ENCODE measurements at places on chromosomes 5 and 9. TPM values are rescaled to one million over a fixed set of nuclear protein-coding genes. Genes with fewer than 3 reads are reported as not detected.

- H3K27ac ChIP-seq, result no peak overlapping the region
- DNase-seq, result no peak
- H3K4me3 ChIP-seq, result no peak overlapping the region
- H3K36me3 ChIP-seq, result no peaks in the 10 kb centered on the region
Observed at GRCh38 chr5:142683881-142684505, 1.9 kb downstream of the FGF1 start.

OBP2B gene
- 2.6 TPM for total RNA-seq

TERT gene
- not detected for total RNA-seq

C9orf43 gene
- 2.0 TPM for total RNA-seq

NR6A1 gene
- total RNA-seq, result 6.5 TPM

GRCh38 chr9:109538346-109538745 lies 40.2 kb upstream of the PTPN3 start:
- no peak for DNase-seq
- peak overlapping the region; percentile 30 for H3K4me3 ChIP-seq
- H3K27ac ChIP-seq, result peak overlapping the region; percentile 83
- peaks cover 5% of the 10 kb centered on the region for H3K27me3 ChIP-seq
- H3K4me1 ChIP-seq, result peaks cover 13% of the 10 kb centered on the region

GRCh38 chr9:124820698-124821623 lies 32.3 kb upstream of the WDR38 start:
- H3K4me3 ChIP-seq, result no peak overlapping the region
- no peak overlapping the region for H3K27ac ChIP-seq
- peaks cover 30% of the 10 kb centered on the region for H3K4me1 ChIP-seq
- H3K36me3 ChIP-seq, result no peaks in the 10 kb centered on the region

DNA sequence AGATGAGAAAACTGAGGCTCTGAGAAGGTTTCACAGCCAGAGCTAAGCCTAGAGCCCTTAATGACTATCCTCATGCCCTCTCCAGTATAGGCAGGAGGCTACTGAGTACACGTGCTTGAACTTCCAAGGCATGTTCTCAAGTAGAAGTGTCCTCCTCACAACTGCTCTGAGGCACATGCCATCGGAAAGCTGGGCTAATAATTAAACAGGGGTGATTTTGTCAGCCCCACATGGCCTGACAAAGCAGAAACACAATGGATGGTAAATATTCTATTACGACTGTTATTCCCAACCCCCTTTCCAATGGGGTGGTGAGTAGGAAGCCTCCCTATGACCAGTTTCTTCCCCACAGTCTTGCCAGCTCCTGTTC lies 34.3 kb downstream of the KCNIP1 start:
- peak; percentile 11 for DNase-seq
- no peaks in the 10 kb centered on the region for H3K36me3 ChIP-seq
- no peak overlapping the region for H3K4me3 ChIP-seq
- H3K27ac ChIP-seq, result no peak overlapping the region

DNA sequence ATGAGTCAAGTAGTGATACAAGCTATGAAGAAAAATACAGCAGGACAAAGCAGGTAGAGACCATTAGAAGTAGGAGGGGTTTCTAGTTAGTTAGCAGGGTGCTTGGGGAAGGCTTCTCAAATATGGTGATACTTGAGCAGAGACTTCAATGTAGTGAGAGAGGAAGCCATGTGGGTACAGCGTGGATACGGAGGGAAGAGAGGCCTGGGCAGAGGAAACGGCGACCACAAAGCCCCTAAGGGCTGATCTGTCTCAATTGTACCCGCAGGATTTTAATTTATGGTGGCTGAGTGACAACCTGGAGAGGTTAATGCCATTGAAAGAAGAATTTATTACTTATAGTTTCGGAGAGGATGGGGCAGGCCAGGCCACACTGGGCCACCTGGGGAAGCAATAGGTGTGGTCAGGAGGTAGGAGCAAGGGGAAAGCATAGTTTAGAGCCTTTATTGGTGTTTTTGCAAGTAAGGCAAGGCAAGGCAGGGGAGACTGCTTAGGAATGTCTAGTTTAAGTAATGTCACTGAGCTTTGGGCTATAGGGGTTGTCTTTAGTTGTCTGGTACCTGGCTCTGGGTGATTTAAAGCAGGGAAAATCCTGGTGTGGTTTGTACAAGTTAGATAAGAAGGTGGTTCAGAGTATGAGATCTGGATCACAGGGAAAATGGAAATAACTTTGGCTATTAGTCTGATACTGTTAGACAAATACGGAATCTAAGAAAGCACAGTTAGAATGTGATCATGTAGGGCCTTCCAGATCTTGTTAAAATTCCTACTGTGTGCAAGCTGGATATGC lies 42.6 kb downstream of the GCNT4 start:
- H3K4me3 ChIP-seq, result no peak overlapping the region
- no peak for DNase-seq
- H3K27ac ChIP-seq, result no peak overlapping the region

DNA sequence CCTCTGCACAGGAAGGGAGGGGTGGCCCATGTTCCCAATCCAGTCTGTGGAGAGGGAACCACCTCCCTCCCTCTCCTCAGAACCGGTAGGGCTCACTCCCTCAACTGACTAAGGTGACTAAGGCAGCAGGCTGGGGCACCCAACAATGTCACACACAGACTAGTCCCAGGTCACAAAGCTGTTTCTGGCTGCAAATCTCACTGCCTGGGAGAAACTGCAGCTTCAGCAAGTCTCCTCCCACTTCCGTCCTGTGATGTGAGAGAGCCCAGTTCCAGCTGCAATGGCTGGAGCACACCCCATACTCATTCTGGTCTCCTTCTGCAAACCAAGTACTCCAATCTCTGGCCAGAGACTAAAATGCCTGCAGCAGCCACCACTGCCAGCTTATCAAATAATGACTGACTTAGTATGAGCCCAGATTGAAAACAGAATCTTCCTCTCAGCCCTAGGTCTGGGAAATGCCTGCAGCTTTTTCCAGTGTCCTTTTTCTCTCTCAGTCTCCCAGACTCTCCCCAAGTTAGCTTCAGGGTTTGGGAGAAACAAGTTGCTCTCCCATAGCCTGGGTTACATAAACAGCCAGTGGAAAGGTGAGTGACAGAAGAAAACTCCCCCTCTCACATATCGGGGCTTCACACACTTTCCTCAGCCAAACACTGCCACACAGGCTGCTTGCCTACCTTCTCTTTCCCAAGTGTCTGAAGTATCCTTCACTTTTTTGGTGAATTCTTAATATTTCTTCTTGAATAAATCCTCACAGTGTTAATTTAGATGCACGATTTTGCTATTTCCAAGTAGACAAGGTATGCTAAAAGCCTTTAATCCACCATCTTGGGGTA lies 247.4 kb upstream of the RASA1 start:
- H3K27me3 ChIP-seq, result no peaks in the 10 kb centered on the region
- no peak overlapping the region for H3K4me3 ChIP-seq
- peaks cover 12% of the 10 kb centered on the region for H3K4me1 ChIP-seq
- H3K36me3 ChIP-seq, result no peaks in the 10 kb centered on the region

- no peaks in the 10 kb centered on the region for H3K36me3 ChIP-seq
- H3K4me1 ChIP-seq, result no peaks in the 10 kb centered on the region
- H3K4me3 ChIP-seq, result no peak overlapping the region
- no peaks in the 10 kb centered on the region for H3K27me3 ChIP-seq
- no peak for DNase-seq
Observed at GRCh38 chr9:90555351-90556057, 87.1 kb downstream of the DIRAS2 start.

GRCh38 chr9:123445116-123445515 lies 89.1 kb downstream of the CRB2 start:
- H3K4me3 ChIP-seq, result no peak overlapping the region
- DNase-seq, result peak; percentile 20
- H3K27ac ChIP-seq, result no peak overlapping the region
- H3K36me3 ChIP-seq, result peaks cover 3% of the 10 kb centered on the region
- no peaks in the 10 kb centered on the region for H3K4me1 ChIP-seq

GRCh38 chr5:646396-647201 lies 34.5 kb downstream of the CEP72 start:
- DNase-seq, result peak; percentile 70
- H3K4me1 ChIP-seq, result no peaks in the 10 kb centered on the region
- no peaks in the 10 kb centered on the region for H3K27me3 ChIP-seq
- H3K36me3 ChIP-seq, result peaks cover 40% of the 10 kb centered on the region
- H3K27ac ChIP-seq, result no peak overlapping the region

GRCh38 chr9:29981013-29981412 lies 2403.4 kb upstream of the ACO1 start:
- no peaks in the 10 kb centered on the region for H3K36me3 ChIP-seq
- no peaks in the 10 kb centered on the region for H3K27me3 ChIP-seq
- H3K4me1 ChIP-seq, result no peaks in the 10 kb centered on the region
- H3K27ac ChIP-seq, result no peak overlapping the region
- no peak for DNase-seq
- no peak overlapping the region for H3K4me3 ChIP-seq

GRCh38 chr5:53674121-53674520 lies 113.7 kb downstream of the NDUFS4 start:
- no peak overlapping the region for H3K4me3 ChIP-seq
- no peak overlapping the region for H3K27ac ChIP-seq
- no peak for DNase-seq
- H3K36me3 ChIP-seq, result no peaks in the 10 kb centered on the region
- no peaks in the 10 kb centered on the region for H3K4me1 ChIP-seq

COL15A1 gene
- 8.2 TPM for total RNA-seq

GRCh38 chr5:15929611-15930263 lies 249.9 kb downstream of the MARCHF11 start:
- no peaks in the 10 kb centered on the region for H3K27me3 ChIP-seq
- H3K27ac ChIP-seq, result no peak overlapping the region
- no peaks in the 10 kb centered on the region for H3K36me3 ChIP-seq
- no peak overlapping the region for H3K4me3 ChIP-seq
- no peak for DNase-seq

GRCh38 chr5:149586708-149587318 lies 5.5 kb downstream of the ARHGEF37 start:
- H3K4me1 ChIP-seq, result peaks cover 52% of the 10 kb centered on the region
- no peak overlapping the region for H3K4me3 ChIP-seq
- no peaks in the 10 kb centered on the region for H3K27me3 ChIP-seq
- DNase-seq, result no peak
- H3K27ac ChIP-seq, result peak overlapping the region; percentile 54

GRCh38 chr5:143207563-143208364 lies 195.7 kb downstream of the NR3C1 start:
- no peak overlapping the region for H3K4me3 ChIP-seq
- peaks cover 28% of the 10 kb centered on the region for H3K4me1 ChIP-seq
- no peak overlapping the region for H3K27ac ChIP-seq
- no peaks in the 10 kb centered on the region for H3K36me3 ChIP-seq

GRCh38 chr5:165673499-165673898 lies 2168.1 kb downstream of the MAT2B start:
- no peak for DNase-seq
- H3K4me3 ChIP-seq, result no peak overlapping the region
- H3K27me3 ChIP-seq, result no peaks in the 10 kb centered on the region
- no peaks in the 10 kb centered on the region for H3K36me3 ChIP-seq
- H3K4me1 ChIP-seq, result no peaks in the 10 kb centered on the region

DNA sequence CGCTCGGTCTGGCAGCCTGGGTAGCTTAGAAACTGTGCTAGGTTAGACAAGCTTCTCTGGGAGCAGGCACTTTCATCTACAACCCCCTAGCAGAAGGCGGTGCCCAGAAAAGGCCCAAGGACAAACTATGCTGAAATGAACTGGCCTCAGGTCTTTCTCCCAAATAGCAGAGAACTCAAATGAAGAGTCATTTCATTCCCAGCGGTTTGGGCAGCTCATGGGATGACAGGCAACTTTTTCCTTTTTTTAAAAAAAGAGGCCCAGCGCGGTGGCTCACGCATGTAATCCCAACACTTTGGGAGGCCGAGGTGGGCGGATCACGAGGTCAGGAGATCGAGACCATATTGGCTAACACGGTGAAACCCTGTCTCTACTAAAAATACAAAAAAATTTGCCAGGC lies 2.5 kb downstream of the RAPGEF1 start:
- DNase-seq, result no peak
- no peaks in the 10 kb centered on the region for H3K27me3 ChIP-seq
- H3K36me3 ChIP-seq, result no peaks in the 10 kb centered on the region
- H3K27ac ChIP-seq, result no peak overlapping the region

PSAT1 gene
- 101 TPM for total RNA-seq

DNA sequence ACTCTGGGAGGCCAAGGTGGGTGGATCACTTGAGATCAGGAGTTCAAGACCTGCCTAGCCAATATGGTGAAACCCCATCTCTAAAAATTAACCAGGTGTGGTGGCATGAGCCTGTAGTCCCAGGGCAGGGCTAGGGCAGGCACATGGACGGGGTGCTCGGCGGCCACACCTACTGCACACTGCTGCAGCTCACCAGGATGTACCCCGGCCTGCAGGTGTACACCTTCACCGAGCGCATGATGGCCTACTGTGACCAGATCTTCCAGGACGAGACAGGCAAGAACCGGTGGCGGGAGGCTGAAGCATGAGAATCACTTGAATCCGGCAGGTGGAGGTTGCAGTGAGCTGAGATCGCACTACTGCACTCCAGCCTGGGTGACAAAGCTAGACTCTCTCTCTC lies 3.2 kb downstream of the ST6GALNAC4 start:
- peaks cover 48% of the 10 kb centered on the region for H3K4me1 ChIP-seq
- DNase-seq, result no peak
- no peaks in the 10 kb centered on the region for H3K27me3 ChIP-seq
- H3K4me3 ChIP-seq, result no peak overlapping the region
- peaks cover 19% of the 10 kb centered on the region for H3K36me3 ChIP-seq

DNA sequence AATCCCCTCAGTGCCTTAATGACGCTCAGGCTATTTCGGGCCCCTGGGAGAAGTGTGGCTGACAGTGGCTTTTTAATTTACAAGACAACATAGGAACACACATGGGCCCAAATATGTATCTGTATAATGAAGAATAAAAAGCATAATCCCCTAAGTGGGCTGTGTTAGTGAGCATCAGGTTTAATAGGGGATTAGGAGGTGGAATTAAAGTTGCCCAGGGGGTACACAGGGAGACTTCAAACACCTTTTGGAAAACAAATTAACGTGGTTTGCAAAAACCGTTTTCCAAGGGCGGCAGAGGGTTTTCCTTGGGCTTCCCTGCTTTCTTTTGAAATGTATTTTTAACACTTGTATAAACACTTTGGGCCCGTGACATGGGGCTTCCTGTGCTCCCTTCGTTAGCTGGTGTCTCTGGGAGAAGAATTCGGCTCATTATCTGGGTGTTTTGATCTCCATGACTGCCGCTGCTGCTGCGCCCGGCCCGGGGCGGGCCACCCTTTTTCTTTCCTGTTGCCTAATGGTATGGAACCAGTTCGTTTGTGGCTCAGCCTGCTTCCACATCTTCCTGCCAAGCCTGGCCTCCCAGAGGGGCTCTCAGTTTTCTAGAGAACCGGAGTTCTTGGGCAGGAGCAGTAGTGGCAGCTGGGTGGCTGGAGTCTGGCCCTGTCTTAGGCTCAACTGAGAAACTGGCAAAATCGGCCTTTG lies 173.0 kb downstream of the MACROH2A1 start:
- H3K4me1 ChIP-seq, result peaks cover 30% of the 10 kb centered on the region
- no peaks in the 10 kb centered on the region for H3K36me3 ChIP-seq
- peak; percentile 24 for DNase-seq

GRCh38 chr5:89042746-89043145 lies 159.8 kb upstream of the MEF2C start:
- H3K36me3 ChIP-seq, result no peaks in the 10 kb centered on the region
- no peak overlapping the region for H3K27ac ChIP-seq
- H3K27me3 ChIP-seq, result no peaks in the 10 kb centered on the region
- DNase-seq, result no peak
- H3K4me1 ChIP-seq, result no peaks in the 10 kb centered on the region

GRCh38 chr9:93397661-93398373 lies 53.7 kb upstream of the FAM120A start:
- no peak overlapping the region for H3K27ac ChIP-seq
- no peak overlapping the region for H3K4me3 ChIP-seq
- no peaks in the 10 kb centered on the region for H3K27me3 ChIP-seq
- no peaks in the 10 kb centered on the region for H3K36me3 ChIP-seq
- H3K4me1 ChIP-seq, result peaks cover 11% of the 10 kb centered on the region

GRCh38 chr9:107334103-107334776 lies 51.2 kb downstream of the RAD23B start:
- H3K4me3 ChIP-seq, result no peak overlapping the region
- H3K4me1 ChIP-seq, result peaks cover 31% of the 10 kb centered on the region
- DNase-seq, result no peak
- H3K27ac ChIP-seq, result no peak overlapping the region
- H3K27me3 ChIP-seq, result no peaks in the 10 kb centered on the region

Data from suprapubic skin (tissue), 4 donors.